ENCODE measurements at places on chromosomes 3 and 15.

GRCh38 chr15:85642693-85643066, 152.0 kb downstream of the KLHL25 start:
- DNase-seq = no peak

DNA sequence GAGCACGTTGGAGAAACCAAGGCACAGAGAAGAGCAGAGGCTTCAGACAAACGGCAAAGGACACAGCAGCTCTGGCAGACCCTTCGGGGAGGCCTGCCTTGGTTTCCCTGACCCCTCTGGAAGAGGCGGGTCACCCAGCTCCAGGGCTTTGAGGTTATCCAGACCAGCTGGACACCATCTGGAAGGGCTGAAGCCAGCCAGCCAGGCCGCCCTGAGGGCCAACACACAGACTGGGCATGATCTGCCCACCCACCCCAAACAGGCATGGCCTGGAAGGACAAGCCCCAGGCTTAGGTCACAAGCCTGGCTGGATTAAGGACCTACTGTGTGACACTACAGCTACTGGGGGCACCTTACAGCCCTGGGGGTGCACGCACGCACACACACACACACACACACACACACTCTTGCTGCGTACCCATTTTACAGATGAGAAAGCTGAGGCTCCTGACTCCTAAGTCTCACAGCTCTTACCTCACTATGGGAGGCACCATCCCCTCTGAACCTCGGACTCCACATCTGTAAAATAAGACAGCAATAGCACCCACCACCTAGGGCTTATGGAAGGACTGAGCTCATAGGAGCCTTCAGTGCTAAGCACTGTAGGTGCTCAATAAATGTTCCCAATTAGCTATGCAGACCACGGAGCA, 10.8 kb downstream of the PLXND1 start:
- no peak for DNase-seq

DNA sequence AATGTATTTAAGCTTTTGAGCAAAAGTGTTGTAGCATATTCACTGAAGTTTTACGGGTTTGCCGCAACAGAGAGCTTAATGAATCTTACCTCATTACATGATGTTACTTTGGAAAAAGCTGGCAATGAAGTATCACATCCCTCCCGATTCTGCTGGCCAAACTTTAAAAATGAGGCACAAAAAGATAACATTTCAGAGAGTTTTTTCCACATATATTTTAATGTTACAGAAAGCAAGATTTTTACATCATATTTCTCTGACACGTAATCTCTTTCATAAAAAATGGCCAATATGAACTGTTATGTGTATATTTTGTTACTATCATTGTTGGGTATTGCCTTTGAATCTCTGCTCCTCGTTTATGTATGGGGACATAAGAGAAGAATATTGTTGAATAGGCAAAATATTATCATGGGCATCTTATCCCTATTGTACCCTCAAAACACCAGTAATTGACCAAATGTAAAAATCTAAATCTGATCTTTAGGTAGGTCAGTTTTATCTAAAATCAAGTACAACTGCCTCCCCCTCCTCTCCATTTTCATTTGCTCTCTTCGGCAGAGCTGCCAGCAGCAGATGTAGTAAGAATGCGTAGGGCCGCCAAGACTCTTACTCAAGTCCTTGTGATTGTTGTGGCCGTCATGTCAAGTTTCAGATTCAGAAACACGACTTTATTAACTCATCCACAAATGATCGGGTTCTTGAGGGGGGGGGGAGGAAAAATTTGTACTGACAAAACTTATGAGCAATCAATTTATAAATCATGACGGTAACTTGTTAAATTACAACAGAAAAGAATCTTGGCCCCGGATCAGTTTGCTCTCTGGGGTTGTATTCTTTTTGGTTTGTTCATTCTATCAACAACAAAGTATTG, 106.7 kb upstream of the THRB start:
- DNase-seq = no peak

GRCh38 chr3:149657321-149657925, 402 bp downstream of the WWTR1 start:
- DNase-seq = peak; percentile 13

- DNase-seq = no peak
These were observed 95.2 kb upstream of the C3orf80 start for GRCh38 chr3:160130071-160130470.

GRCh38 chr3:4743371-4743770, 235.9 kb upstream of the BHLHE40 start:
- DNase-seq = no peak

DNA sequence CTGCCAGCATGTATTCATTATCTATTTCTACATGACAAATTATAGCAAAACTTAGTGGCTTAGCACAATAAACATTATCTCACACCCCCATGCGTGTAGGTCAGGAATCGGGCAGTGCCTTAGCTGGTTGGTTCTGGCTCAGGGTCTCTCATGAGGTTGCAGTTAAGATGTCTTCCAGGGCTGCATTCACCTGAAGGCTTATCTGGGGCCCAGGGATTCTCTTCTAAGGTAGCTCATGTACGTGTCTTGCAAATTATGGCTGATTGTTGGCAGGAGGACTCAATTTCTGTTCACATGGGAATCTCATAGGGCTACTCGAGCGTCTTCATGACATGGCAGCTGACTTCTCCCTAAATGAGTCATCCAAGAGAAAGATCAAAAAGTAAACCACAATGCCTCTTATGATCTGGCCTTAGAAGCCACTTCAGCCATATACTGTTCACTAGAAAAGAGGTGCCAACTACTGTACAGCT, 42.9 kb upstream of the TSC22D2 start:
- no peak for DNase-seq

- DNase-seq = peak; percentile 77
These were observed 71.5 kb downstream of the FOXP1 start for GRCh38 chr3:71512000-71512399.

GRCh38 chr3:161420746-161421145, 49.4 kb upstream of the SPTSSB start:
- DNase-seq = no peak

DNA sequence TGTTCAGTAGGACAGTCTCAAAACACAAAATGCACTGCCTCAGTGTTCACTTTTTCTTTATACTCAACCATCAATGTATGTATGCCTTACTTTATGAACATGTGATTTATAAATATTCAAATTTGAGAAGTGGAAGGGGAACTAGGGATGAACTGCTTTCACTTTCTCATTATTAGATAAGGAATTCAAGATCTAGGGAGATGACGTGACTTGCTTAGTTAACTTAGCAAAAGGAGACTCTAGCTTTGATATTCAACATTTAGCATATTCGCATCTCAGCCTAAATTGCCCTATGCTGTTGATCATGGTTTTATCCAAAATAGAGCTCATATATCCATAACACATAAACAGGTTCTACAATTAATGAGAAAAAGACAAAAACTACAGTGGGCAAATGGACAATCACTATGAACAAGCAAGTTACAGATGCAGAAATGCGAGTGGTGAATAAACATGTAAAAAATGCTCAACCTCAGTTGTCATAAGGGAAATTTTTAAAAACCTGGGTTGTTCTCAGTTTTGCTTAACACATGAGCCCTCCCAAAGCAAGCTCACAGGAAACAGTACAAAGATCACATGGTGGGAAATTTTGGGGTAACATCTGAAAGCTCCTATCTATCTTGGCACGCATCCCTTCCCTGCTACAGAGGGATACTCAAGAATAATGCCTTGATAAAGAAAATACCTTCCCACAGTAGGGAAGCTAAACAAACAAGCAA, 269.8 kb downstream of the THRB start:
- DNase-seq = no peak

- no peak for DNase-seq
These were observed 290.7 kb upstream of the CTNNB1 start for GRCh38 chr3:40908612-40909011.

DNA sequence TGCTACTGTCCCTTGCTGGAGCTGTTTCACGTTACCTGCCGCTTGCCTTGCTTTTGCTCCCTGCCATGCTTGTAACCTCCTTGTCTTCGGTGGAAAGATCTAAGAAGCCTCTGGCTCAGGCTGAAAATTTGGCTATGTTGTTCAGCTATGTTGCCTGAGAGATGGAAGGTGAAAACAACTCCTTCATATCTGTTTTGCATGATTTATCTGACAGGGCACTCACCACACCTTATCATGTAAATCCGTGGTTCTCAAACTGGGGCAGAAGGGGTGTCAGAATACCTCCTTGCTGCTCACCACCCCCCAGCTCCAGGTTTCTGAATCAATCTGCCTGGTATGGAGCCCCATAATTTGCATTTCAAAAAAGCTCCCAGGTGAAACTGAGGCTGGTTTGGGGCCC, 6.5 kb upstream of the CORO2B start:
- no peak for DNase-seq

DNA sequence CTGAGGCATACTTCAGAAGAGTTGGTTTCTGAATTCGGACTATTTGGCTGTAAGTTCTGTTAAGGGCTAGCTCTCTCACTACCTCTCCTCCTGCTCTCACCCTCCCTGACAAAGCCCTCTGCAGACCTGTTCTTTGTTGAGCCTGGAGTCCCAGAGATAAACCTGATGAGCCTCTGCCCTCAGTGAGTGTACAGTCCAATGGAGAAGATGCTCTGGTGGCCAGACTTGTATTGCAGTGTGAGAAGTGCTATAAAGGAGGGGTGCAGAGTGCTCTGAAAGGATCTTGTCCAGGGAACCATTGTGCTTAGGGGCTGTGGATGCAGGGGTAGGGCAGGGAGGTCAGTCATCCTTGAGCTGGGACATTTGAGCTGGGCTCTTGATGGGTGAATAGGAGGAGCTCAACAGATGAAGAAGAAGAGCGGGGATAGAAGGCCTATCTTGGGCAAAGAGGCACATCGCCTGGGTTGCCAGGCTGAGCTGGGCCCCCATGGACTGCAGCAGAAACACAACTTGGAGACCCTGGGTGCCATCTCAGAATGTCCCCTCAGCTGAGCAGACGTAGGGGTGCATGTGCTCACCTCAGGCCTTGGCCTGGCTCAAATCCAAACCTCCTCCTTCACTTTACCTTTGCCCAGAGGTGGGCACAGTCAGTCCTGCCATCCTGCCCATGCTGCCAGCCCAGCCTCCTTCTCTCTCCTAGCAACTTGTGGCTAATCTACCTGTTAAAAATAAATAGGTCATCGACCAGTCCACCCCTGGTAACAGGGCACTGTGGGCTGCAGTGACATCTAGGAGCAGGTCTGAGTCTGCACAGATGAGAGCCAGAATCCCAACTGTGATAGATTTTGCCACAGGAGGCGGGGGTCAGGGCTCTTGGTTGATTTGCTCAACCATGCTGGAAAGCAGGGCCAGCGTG, 3.3 kb downstream of the CAND2 start:
- no peak for DNase-seq

GRCh38 chr3:190716961-190717360, 145.5 kb downstream of the GMNC start:
- no peak for DNase-seq

GRCh38 chr15:40006646-40007045, 32.3 kb downstream of the SRP14 start:
- no peak for DNase-seq

DNA sequence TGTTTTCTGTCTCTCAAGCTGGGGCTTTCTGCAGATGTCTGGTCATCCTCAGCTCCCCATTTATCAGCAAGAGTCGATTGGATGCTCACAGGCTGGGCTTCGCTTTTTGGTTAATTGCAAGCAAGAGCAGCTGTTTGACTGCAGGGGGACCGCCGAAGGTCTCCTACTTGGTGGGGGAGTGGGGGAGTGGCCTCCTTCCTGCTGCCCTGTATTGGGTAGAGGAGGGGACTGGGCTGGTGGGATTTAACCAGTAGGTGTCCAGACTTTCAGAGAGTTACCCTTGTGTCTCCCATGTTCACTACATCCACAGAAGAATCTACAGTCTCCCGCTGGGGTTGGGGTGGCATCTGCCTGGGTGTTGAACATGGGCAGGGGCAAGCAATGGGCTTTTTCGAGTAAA, 78.7 kb downstream of the PLXNA1 start:
- DNase-seq = no peak
